NCI-H510A treated with DMSO at 0.1 percent for 48 hours (cell line): ENCODE measurements at places on chromosomes 16 and 17.

- DNase-seq = no peak
These were observed 16.6 kb downstream of the RMI2 start for GRCh38 chr16:11361701-11362451.

GRCh38 chr16:78768226-78768625, 668.8 kb downstream of the WWOX start:
- no peak for DNase-seq

DNA sequence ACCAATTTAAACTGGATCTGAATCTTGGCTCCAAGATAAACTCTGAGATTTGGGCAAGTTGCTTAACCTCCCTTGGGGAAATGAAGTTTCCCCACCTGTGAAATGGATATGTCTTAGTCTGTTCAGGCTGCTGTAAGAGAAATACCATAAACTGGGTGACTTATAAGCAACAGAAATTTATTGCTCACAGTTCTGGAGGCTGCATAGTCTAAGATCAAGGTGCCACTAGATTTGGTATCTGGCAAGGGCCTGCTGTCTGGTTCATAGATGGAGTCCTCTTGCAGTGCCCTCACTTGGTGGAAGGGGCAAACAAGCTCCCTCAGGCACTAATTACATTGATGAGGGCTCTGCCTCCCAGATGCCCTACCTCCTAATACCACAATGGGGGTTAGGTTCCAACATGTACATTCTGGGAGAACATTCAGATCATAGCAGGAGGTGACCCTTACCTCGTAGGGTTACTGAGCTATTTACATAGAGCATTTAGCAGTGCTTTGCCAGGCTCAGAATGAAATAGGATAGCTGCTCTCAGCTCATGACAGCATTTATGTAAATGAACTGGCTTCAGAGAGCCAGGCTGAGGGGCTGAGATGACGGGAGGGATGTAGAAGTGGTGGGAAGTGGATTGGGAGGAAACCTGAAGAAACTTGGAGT, 83.9 kb downstream of the SPECC1 start:
- DNase-seq = peak; percentile 93

- DNase-seq = peak; percentile 54
These were observed 47.9 kb upstream of the MAP3K14 start for GRCh38 chr17:45364531-45365390.

GRCh38 chr16:54135361-54136275, 151.0 kb downstream of the IRX3 start:
- DNase-seq = no peak

GRCh38 chr16:87041286-87041685, 275.9 kb downstream of the C16orf95 start:
- no peak for DNase-seq

GRCh38 chr17:81870981-81871386, at the start of gene ARHGDIA:
Gene ARHGDIA (minus strand): TSS chr17:81871337. CDS start chr17:81869930, 1,407 bp downstream.
- no peak for DNase-seq

DNA sequence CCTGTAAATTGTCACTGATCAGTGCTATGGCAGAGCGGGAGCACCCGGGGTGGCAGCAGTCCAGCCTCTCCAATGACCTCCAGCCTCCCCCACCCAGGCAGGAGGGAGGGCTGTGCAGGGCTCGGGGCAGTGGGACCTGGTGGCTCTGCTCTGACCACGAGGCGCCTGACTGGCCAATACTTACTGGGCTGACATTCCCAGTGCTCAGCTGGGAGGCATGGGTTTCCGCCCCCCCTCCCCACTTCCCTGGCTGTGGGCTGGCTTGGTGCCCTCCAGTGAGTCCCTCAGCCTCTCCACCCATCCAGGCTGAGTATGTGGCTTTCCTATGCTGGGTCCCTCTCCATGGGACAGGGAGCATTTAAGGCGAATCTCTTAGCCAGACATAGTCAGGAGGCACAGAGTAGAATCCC, 2.7 kb downstream of the SOCS3 start:
- DNase-seq = no peak

DNA sequence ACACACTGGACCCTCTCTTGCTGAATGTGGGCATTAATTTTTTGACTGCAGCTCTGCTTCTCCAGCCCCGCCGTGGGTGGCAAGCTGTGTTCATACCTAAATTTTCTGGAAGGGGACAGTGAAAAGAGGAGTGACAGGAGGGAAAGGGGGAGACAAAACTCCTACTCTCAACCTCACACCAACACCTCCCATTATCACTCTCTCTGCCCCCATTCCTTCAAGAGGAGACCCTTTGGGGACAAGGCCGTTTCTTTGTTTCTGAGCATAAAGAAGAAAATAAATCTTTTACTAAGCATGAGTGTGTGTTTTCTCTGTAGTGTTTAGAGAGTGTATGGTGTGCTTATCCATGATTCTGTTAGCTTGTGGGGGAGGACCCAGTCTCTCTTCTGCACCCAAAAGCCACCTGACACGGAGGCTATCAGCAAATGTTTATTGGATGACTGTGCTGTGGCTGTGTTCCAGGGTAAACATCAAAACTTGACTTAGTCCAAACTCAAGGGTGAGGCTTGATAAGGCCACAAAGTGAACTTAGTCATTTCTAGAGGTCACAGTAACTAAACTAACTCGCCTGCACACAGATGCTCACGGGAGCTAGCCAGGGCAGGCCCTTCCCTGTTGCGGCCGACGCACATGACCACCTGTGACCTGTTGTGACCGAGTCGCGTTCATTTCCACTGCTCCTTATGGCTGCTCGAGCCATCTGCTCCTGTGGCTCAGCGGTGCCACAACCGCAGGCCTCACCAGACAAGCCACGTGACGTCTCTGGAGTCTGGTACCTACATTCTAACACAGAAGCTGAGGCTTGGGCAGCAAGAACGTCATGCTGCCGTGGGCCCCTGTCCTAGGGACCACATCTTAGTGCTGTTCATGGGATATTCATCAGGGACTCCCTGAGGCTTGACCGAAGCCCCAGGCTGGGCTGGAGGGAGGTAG, 9.8 kb upstream of the MED11 start:
- no peak for DNase-seq

- no peak for DNase-seq
These were observed 29.0 kb upstream of the ATP2C2 start for GRCh38 chr16:84339311-84339710.

DNA sequence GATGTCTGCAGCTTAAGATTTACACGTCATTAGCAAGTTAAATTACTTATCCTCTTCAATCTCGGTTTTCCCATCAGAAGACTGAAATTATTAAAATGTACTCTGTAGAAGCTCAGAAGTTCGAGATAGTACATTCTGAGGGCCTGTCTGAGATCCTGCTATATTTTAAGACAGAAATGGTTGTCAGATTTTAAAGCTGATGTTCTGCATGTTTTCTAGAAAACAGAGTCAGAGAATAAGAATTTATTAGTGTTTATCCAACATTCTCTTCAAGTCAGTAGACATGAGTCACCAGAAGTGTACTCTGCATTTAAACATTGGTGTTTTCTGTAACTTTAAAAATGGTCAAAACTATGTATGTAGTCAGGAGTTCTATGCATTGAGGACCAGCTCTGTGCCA, 155.2 kb upstream of the MYOCD start:
- DNase-seq = no peak
